Epithelial cell of proximal tubule (primary cell): ENCODE measurements at places on chromosomes 1 and 21. TPM values are rescaled to one million over a fixed set of nuclear protein-coding genes. Genes with fewer than 3 reads are reported as not detected.

OTUD7B gene
- total RNA-seq = 7.2 and 7.6 TPM in 2 replicates

MX1 gene
- total RNA-seq = 15.5 and 25.0 TPM in 2 replicates

NADK gene
- 48.8 and 55.6 TPM in 2 replicates for total RNA-seq

TSSK3 gene
- 0.58 TPM in 1 of 2 replicates, not detected in the other for total RNA-seq

LRRC3 gene
- total RNA-seq = 1.0 and 3.0 TPM in 2 replicates

FCRLA gene
- total RNA-seq = 0.35 TPM in 1 of 2 replicates, not detected in the other

CIART gene
- 0.51 and 3.6 TPM in 2 replicates for total RNA-seq

IVL gene
- total RNA-seq = 0.35 and 2.1 TPM in 2 replicates

ERG gene
- 0.29 TPM in 1 of 2 replicates, not detected in the other for total RNA-seq

ARTN gene
- 2.0 and 14.1 TPM in 2 replicates for total RNA-seq

LCE1E gene
- total RNA-seq = not detected in 2 replicates

SPTA1 gene
- total RNA-seq = not detected in 2 replicates

FAM167B gene
- total RNA-seq = 0.35 TPM in 1 of 2 replicates, not detected in the other

NBPF20 gene
- 1.0 and 1.9 TPM in 2 replicates for total RNA-seq

ATG4C gene
- total RNA-seq = 7.1 and 8.0 TPM in 2 replicates

AMY1C gene
- total RNA-seq = not detected in 2 replicates
